ENCODE measurements at places on chromosomes 6 and 20.

DNA sequence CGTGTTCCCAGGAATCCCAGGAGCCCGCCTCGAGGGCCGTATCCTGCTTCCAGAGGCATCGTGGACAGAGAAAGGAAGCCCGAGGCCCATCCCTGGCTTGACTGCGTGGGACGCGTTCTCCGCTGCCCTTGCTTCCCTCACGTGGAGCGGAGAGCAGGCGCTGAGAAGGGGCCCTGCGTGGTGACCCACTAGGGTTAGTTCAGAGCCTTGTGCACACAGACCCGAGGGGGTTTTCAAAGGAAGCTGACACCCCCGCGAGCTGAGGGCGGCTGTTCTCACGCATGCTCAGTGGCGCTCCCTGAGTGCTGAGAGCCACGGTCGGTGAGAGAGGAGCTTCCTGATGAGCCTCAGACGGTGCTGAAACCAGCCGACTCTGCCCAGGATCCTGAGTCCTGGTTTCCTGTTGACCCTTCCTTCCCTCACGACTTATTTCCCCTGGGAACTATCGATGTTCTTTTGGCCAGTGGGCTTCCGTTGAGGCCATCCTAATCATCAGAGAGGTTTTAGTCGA, 28.9 kb upstream of the CCR6 start:
- DNase-seq: no peak

- DNase-seq: peak; percentile 46
These were observed 60.4 kb downstream of the SRC start for GRCh38 chr20:37406010-37406998.

DNA sequence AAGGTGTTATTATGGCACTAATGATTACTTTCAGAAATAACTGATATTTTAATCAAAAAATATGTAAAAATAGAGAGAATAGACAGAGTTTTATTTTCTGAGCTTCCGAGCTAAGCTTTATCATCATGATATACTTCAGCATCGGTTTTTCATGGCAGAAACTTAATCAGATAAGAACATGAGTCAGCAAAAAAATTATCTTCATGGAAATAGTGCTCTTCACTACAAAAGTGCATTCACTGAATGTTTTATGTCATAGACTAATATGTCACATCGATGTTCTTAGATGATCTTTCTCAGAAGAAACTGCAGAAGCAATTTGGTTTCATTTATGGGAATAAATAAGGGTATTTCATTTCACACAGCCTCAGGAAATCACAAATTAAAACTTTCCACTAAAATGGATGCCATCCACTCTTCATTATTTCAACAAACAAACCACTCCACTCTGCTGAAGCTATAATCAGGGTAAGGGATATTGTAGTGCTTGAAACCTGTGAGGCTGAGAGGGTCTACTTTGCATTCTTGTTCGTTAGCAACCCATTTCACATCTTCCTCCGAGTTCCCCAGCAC, 10.2 kb upstream of the MAP3K7 start:
- no peak for DNase-seq

DNA sequence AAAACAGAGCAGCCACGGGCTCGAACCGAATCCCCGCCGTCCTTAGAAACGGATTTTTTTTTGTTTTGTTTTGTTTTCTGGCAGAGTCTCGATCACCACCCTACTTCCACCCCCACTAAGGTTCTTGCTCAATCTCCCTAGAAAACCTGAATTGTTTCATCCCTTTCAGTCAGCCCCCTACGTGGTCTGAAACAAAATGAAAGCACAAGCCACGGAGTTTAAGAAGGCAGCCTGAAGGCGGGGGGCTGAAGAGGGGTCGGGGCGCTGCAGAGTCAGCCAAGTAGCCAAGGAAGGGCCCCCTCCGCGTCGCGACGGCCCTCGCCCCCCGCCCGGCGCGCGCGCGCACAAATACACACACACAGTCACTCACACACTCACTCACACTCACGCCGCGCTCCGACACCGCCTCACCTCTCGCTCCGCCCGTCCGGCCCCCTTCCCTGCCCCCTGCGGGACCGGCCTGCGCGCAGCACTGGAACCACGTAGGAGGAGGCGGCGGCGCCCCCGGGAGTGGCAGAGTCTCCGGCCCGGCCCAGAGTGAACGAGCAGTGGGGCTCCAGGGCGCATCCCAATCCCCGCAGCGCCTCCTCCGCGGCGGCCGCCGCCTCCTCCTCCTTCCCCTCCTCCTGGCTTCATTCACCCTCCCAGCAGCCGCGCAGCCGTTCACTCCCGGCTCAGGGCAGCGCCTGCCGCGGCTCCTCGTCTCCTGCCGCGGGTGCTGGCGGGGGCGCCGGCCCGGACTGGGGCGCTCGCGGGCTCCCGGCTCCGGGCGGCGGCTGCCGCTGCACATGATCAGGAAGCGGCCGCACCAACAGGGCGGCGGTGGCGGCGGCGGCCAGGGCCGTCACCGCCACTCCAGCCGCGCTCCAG, 1.4 kb downstream of the ATXN1 start:
- DNase-seq: peak; percentile 66

GRCh38 chr6:137995371-137995770, 111.8 kb downstream of the PERP start:
- no peak for DNase-seq

DNA sequence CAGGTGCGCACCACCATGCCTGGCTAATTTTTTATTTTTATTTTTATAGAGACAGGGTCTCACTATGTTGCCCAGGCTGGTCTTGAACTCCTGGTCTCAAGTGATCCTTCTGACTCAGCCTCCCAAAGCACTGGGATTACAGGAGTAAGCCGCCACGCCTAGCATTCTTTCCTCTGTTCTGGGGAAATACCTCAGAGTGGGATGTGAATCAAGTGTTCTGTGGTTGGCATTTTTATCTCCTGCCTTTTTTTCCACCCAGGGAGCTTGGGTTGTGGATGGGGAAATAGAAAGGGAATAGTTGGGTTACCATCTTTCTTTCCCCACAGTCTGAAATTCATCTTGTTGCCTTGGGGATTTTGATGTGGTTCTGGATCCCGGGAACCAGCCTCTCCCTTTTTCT, 24.1 kb downstream of the TFAP2C start:
- DNase-seq: no peak

GRCh38 chr6:71294121-71294523, 5.5 kb downstream of the OGFRL1 start:
- no peak for DNase-seq

GRCh38 chr20:6086868-6087267, 33.0 kb upstream of the LRRN4 start:
- no peak for DNase-seq

- DNase-seq: no peak
These were observed 4.9 kb upstream of the PTGIS start for GRCh38 chr20:49572857-49573256.

DNA sequence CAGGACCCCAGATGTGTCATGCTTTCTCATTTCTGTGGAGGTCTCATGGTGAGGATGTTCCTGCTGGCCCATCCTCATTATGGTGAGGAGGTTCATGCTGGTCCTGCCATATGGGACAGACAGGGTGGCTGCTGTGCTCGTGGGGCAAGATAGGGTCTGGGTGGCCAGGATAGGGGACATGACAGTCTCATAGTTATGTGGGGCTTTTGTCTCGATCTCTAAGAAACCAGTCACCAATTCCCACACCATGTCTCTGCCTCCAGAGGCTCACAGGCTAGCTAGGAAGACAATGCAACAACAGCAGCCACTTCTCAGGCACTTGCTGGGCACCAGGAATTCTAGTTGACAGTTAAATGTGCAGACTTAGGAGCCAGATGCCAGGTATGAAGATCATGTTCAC, 4.2 kb upstream of the MAPK13 start:
- no peak for DNase-seq

GRCh38 chr6:148147463-148147830, 195.2 kb upstream of the SASH1 start:
- DNase-seq: no peak

GRCh38 chr20:63246490-63247288, 7.6 kb downstream of the NKAIN4 start:
- no peak for DNase-seq

- DNase-seq: no peak
These were observed 28.5 kb downstream of the SMOC2 start for GRCh38 chr6:168469521-168469920.

DNA sequence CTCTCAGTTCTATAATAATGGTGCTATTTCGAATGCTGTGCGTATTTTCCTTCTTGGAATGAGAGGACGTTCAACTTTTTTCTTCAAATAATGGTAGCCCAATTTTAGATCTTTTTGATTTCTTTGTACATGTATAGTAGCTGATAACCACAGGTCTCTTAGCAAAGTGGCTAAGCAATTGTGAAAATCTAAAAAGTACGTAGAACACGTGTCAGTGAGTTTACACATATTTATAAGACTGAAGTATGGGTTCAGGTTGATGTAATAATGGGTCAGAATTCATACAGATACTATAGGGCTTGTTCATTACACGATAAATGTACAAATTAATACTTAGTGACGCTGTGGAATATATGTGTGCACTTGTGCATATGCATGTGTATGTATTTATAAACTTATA, 1.3 kb downstream of the SMIM13 start:
- DNase-seq: no peak

GRCh38 chr6:152184917-152185574, 377.6 kb downstream of the ESR1 start:
- no peak for DNase-seq

DNA sequence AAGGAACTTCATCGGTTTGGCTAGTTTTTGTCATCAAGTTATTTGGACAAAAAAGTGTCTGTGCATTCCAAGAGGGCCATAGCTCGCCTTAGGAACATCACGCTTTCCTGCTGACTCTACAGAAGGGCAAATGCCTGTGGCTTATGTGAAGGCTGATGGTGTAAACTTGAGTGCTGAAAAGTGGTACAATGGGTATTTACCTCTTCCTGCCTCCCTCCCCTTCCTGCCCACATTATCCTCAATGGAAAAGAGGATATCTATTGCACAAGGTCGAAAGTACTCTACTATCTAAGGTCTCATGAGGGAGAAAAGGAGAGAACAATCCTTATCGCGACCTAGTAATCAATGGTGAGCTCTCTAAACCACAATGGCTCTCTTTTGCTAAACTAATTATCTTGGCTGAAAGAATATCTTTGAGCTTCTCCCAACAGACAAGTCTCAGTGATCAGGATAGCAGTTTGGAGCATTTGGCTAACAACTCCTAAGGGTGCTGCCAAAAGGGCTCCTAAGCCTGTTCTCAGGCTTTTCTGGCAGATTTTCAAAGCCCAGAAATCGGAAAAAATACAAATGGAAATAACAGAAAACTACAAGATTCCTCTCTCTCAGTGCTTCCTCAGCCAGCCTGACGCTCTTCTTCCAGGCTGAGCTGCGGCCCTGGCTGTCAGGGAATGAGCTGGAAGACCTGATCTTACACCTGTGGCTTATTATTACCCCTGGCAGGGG, 42.6 kb upstream of the ENPP1 start:
- DNase-seq: no peak

- no peak for DNase-seq
These were observed 270.9 kb upstream of the SPTLC3 start for GRCh38 chr20:12737900-12738299.

DNA sequence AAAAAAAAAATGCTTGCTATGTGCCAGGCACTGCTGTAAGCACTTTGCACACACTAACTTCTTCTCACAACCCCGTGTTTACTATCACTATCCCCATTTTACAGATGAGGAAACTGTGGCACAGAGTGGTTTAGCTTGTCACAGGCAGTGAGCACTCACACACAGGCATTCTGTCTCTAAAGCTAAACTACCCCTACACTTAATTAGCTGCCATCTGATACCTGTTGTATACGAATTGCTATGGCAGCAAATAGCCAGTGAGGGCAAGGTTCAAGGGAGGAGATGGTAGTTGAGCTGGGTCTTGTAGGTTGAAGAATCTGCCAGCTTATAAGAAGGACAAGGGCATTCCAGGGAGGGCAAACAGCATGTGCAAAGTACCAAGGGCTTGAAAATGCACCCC, 5.2 kb downstream of the TNNC2 start:
- DNase-seq: no peak

GRCh38 chr20:46227272-46227767, 81.0 kb downstream of the CDH22 start:
- no peak for DNase-seq

- no peak for DNase-seq
These were observed 13.6 kb upstream of the CALHM6 start for GRCh38 chr6:116447496-116448011.

DNA sequence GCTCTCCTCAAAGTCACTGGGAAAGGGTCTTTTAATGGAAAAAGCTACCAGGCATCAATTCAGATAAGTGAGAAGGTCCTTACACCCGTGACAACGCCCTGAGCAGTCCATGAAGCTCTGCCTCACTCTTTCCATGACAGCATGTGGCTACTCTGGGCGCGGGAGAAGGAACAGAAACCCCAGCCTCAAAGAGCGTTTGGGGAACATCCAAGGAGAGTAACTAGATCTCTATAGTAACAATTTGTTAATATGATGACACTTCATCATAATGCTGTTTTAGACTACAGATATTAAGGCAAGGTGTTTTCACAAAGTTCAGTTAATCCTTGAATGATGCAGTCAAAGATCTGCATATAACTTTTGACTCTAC, 55.2 kb downstream of the KIF6 start:
- DNase-seq: no peak

DNA sequence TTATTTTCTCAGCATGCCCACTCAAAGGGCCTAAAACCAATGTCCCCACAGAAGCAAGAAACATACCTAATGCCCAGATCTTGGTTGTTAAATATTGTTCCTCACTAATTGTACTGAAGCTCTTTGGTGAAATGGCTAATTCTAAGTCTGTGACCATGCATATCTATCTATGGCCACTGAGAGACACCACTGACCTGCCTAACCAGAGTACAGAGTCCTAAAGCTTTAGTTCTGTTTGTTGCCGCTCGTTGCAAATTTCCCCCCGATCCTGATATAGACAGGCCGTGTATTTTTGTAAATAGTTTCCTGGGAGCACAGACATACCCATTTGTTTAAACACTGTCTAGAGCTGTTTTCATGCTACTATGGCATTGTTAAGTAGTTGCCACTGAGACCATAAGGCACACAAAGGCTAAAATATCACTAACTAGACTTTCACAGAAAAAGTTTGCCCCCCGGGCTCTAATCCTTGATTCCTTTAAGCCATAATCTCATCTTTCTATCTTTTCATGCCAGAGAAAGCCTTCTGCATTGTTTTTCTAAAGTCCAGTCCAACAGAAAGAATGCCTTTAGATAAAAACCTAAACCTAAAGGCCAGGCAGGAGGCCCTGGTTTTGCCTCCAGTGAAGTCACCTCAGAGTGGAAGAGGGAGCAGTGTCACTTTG, 48.7 kb downstream of the DNAAF9 start:
- DNase-seq: no peak

GRCh38 chr6:11224252-11224965, 8.1 kb downstream of the NEDD9 start:
- DNase-seq: no peak

DNA sequence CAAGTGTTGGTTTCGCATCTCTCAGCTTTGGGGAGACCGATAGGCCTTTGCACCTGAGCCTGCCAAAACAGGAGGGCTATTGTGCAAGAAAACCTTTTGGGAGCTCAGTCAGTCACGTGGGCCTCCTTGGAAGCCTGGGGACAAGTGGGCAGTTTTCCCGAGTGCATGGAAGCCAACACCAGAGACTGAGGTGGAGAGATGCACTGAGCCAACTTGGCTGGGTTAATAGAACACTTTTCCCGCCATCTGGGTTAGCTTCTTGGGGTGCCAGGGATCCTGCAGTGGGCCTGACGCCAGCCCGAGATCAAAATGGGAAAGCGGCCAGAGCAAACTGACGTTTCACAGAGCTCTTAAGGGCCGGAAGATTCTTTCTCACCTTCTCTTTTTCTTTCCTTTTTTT, 2.8 kb upstream of the OOEP start:
- DNase-seq: no peak

Measured in NCI-H526 treated with DMSO at 0.1 percent for 48 hours (cell line).